ENCODE measurements at places on chromosomes 4 and X.

GRCh38 chrX:13756381-13756780, 21.8 kb downstream of the OFD1 start:
- no peak for DNase-seq

DNA sequence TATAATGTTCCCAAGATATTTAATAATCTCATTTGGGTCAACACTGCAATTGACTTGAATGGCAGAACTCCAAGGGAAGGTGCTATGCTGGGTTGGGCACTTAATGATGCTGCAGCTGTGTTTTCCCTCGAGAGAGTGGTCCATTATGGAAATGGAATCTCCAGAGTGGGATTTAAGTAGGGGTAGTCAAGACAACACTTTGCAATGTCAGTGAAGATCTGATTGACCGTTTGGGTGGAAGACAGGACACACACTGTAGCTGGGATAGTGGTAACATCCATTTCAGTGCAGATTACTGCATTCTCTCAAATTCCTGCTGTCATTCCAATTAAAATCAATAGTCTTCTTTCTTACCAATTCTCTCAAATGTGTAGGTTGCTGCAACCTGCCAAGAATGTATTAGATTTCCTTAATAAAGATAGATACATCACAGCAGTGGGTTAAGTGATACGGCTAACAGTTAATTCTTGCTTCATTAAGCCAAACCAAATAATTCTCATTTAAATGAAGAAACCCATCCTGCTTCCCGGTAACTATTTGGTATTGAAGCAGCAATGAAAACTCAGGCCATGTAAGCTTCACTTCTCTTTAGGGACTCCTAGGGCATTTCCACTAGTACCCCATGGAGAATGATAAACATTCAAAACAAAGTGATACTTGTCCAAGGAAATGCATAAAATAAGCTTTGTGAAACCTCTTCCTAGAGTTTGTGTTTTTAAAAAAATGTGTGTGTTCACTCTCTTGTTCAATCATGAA, 40.5 kb upstream of the RASGEF1B start:
- no peak for DNase-seq

DNA sequence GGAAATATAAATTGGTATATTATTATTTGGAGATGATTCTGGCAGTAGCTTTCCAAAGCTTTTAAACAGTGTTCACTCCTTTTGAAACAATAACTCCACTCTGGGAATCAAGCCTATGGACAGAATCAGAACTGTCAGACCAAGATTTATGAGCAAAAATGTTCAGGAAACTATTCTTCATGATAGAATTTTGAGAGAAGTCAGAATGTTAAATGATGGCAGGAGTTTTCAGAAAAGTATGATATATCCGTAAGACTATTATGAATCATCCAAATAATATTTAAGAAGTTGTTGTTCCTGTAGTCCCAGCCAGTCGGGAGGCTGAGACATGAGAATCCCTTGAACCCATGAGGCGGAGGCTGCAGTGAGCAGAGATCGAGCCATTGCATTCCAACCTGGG, 50.5 kb upstream of the ADGRG2 start:
- DNase-seq = no peak

DNA sequence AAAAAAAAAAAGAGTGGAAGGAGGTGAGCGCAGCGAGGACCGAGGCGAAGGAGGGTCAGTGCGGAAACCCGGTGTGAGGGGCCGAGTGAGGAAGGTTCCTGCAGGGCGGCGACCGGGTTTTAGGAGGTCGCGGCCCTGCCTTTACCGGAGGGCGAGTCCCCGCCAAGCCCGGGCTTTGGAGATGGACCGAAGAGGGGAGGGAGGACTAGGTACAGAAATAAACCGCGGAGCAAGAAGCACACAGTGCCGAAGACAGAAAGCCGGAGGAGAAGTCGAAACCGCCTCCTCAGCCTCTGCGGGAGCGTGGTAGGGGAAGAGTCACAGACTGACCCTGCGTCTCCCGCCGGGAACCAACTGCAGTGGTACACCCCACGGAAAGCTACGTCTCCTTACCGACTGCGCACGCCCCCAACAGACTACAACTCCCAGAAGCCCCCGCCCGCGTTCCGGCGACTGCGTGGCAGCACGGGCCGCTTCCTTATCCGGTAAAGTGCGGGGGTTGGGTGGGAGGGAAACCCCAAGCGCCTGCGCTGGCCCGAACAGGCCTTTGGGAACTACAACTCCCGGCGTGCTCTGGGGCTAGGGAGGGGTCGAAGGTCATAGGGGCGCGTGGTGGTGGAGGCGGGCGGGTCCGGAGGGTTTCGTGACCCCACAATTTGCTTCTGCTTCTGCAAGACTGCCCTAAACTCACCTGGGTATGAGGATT, at the start of gene NFXL1:
Gene NFXL1, minus strand, starts transcription at position 364 of the 706 bp plus-strand sequence. CDS start 380 bp downstream, outside the sequence.
- peak; percentile 93 for DNase-seq

DNA sequence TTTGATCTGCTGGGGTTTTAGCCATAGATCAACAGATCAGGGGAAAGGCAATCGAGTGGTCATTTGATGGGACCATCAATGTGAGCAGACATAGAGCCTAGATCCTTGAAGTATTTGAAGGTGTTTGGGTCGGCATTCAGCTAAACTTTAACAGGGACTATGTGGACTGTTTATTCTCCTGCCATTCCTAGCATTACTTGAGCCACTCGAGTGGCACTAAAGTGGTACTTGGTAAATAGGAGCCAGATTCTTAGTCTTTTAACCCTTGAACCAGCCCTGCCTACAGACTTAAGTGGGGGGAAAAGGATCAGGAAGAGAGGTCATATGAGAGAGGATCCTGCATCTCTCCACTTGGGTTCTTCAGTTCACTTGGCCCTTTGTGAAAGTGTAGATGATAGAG, 3.8 kb downstream of the MSN start:
- no peak for DNase-seq

DNA sequence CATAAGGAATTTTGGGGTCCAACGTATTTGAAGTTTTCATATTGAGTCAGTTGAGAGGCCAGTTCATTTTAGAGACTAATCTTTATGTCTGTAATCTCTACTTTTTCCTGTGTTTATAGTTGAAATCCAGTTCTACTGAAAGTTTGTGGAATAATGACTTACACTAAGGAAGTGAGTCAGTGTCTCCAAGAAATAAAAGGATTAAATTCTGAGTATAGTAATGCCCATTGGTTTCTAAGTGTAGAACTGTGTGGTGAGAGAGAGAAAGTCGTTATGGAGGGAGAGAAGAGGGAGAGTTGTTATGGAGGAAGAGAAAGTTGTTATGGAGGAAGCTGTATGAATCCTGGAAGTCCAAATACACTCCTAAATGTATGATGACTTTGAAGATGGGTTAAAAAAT, 264.6 kb upstream of the HAND2 start:
- no peak for DNase-seq

- no peak for DNase-seq
Measured at GRCh38 chr4:171281359-171281758, 531.8 kb upstream of the GALNTL6 start.

DNA sequence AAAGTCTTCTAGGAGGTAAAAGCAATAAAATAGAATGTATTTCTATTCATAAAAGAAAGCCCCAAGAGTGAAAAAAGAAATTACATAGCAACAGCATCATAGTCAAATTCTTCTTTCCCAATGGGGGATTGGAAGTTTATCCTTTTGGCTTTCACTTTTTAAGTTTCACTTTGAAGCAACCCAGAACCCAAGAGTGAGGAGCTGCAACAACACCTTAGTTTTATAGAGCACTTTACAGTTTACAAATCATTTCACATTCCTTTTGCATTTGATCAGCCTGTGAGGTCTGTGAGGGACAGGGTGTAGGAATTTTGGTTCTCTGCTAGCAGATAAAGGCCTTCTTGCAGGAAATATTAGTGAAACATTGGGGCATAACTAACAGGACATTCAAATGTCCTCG, 112.0 kb upstream of the NDP start:
- no peak for DNase-seq

DNA sequence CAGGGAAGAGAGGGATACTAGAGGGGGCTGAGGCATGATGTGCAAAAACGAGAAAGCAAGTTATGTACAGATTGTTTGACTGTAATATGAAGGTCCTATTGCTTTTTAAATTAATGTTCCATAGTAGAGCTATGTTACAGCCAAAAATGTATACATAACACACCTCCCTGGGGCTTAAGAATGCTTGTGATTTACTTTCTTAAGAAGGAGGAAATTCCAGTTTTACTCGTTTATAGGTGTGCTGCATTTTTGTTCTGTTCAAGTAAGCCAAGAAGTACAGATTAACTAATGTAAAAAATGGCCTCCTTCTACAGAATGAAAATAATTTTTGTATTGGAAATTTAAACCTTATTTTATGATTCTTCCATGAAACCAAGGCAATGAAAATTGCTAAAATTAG, 614.4 kb upstream of the NR3C2 start:
- no peak for DNase-seq

DNA sequence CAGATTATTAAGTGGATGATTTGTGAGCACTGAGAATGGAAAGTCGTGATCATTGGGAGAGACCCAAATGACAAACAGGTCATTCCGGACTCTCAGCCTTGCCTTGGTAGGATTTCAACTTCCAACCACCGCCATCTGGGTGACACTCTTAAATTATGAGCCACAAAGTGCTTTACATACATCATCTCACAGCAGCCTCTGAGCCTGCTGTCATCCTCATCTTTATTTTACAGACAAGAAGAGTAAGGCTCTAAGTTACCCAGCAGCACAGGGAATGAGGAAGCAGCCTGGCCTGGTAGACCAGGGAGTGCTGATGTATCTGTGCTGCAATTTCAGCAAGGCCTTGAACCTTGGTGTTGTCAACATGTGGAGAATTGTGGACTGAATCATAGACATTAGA, 105.8 kb upstream of the TRIM2 start:
- no peak for DNase-seq

DNA sequence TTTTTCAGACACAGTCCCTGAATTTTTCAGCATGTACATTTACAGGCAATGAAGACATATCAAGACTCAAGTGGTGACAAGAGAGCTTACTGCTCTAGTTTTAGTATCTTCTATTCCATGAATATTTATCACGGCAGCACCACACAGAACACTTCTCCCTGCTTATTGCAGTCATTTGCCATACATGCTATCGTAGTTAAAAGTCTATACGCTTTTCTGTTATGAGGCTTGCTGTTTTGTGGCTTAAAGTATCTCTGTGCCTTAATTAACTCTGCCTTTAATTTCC, 65.4 kb upstream of the GK2 start:
- no peak for DNase-seq

DNA sequence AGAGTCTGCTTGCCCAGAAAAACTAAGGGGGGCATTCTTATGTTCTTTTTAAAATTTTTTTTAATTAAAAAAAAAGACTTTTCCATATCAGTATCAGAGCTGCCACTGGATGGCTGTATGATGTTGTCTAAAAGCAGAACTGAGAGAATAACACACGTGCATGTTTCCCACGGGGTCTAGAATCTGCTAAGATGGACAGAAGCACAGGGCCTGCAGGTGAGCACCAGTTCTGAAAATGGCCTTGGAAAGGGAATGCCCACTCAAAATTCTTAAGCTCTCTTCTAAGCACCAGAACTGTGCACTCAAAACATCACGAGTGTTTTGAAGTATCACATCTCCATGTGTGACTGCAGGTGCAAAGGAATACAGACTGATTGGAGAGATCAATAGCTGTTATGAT, 61.1 kb downstream of the ARAP2 start:
- no peak for DNase-seq

DNA sequence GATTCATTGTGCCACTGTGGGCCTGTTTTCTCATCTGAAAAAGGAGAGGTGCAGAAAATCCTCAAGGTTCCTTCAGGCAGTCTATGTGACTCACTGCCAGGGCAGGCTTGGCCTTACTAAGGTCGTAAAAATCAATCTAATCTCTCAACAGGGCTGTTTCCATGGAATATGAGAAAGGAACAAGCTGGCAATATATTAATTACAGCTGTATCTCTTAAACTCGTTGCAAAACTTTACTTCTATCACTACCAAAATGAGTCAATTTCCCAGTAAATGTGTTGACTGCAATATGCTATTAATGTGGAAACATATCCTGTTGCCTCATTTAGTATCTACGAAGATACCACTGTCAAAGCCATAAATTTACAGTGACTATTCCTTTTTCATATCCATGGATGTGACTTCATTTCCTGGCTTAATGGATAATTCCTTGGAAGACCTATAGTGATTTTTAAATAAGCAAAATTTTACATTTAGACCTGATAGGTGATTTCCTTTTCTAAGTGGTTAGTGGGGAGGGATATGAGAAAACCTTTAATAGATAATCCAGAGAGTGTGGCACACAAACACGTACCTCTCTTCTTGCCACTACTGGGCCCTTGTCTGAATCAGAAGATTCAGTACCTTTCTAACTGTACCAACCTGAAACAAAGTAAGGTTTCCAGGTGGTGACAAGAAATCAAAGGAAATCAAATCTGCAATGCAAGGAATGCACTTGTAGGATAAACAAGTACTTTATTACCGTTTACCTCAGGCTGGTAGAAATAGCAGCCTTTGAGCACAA, 127.4 kb upstream of the FTHL17 start:
- no peak for DNase-seq

DNA sequence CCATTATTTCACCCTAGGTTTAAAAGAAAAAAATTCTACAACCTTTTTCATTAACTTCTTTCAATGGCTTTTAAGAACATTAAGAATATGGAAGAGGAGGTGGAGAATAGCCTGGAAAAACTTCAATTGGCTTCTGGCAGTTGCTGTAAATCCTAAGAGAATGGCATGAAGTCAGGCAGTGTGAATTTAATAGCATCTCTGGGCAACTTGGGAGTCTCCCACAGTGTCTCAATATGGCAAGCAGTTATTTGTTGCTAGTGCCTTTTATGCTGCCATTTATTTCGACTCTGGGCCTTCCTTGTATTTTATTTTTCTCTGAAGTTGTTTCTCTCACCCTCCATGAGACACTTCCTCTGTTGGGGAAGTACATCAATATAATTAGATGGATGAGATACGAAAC, 322.1 kb downstream of the CBLL2 start:
- DNase-seq = no peak

DNA sequence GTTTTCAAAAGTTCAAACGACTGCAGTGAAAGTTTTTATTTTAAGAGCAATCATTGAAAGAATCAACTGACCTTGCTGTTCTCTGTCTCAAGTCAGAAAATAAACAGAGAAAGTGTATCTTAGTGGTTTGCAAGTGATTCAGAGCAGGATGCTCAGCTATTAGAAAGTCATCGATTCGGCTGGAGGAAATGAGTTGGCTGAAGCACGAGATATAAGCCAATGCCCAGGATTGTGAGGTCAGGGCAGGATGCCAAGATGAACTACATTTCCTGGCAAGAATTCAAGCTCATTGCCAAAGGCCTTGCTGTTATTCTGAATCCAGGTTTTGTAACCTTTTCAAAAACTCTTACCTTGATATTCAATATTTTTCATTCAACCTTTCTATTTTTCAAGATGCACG, 541.4 kb upstream of the BOD1L1 start:
- no peak for DNase-seq

DNA sequence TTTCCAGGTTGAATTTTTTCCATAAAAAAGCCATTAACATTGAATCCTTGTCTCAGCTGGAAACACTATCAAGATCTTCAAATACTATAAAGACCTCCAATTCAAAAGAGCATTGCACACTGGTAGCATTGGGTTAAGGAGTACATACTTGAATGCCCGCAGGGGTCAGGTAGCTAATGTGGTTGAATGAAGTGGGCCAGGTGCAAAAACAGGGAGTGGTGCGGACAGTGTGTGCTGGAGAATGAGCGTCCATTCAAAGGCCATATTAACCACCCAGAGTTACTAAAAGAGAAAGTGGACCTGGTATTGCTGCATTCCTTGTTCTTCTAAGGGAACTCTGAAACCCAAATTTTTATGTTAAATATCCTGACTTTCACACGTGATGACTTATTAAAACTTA, 91.6 kb downstream of the NYX start:
- no peak for DNase-seq

GRCh38 chr4:7745301-7745885, 194.3 kb downstream of the AFAP1 start:
- DNase-seq = no peak

- DNase-seq = peak; percentile 32
Measured at GRCh38 chrX:40174854-40175510, 77.2 kb upstream of the BCOR start.
